NCI-H2171 treated with DMSO at 0.1 percent for 48 hours (cell line): ENCODE measurements at places on chromosomes 6 and 20.
A peak's percentile ranks its signal among the peaks of the same experiment; 100 is the strongest.

DNA sequence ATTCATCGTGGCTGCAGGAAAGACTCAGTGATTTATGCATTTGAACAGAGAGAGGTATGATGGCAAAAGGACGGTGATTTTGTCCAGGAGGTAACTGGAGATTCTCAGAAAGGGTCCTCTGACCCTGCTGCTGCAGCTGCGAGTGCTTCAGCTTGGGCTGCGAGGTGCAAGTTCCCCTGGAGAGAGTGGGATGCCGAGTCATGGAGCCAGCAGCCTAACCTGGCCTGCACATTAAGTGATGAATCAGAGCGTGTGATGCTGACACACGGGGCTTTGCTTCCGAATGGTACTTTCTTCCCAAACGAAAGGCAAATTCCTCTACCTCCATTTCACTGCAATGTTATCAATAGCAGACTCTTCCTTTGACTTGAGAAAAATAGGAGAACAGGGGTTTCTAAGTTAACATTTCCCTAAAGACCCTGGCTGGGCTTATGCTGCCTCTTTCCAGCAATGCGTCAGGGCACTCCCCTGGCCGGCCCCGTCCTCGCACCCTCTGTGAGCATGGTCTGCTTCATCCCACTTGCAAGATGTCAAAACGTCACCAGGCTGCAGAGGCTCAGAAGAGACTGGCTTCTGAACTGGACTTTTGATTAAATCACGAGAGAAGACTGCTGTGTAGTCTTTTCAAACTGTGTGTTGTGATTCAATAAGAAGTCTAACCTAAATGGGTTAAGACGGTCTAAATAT, 628.0 kb upstream of the AGPAT4 start:
- DNase-seq: no peak

GRCh38 chr6:34573567-34574183, 17.5 kb upstream of the SPDEF start:
- peak; percentile 56 for DNase-seq

DNA sequence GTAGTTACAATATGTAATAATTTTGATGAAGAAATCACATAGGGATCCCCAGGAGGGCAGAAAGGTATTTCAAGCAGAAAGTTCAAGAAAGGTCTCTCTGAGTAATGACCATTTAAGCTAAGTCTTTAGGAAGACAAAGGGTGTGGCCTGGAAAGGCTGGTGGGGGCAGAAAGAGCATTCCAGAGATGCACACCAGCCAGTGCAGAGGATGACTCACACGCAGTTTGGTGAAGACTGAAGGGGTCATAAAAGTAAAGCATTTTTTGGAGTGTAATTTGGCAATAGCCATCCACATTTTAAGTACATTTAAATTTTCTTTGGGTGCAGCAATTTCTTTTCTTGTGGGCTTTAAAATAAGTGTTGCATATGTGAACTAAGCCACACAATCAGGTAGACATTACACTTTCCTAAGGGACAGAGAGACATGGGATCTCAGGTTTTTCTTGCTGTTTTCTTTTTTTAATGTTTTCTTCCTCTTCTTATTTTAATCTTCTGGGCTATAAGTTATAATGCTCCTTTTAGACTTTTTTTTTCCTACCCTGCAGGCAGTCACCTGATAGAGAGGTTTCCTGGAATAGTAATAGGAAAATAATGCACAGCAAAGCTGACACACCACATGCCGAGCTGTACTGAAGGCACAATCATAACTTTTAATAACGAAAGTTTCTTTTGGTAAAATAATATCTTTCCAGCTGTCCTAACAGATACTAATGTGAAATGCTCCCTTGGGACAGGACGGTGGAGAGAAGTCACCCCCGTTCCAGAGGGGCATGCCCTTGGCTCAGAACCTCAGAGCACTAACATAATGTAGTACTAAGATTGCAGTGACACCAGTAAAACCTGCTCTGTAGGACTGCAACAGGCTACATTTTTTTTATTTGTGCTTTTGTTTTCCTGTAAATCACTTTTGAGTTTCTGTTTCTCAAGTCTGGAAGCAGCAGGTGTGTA, 49.6 kb upstream of the PTPRK start:
- peak; percentile 51 for DNase-seq

GRCh38 chr6:54093326-54093948, 17.8 kb upstream of the MLIP start:
- no peak for DNase-seq

DNA sequence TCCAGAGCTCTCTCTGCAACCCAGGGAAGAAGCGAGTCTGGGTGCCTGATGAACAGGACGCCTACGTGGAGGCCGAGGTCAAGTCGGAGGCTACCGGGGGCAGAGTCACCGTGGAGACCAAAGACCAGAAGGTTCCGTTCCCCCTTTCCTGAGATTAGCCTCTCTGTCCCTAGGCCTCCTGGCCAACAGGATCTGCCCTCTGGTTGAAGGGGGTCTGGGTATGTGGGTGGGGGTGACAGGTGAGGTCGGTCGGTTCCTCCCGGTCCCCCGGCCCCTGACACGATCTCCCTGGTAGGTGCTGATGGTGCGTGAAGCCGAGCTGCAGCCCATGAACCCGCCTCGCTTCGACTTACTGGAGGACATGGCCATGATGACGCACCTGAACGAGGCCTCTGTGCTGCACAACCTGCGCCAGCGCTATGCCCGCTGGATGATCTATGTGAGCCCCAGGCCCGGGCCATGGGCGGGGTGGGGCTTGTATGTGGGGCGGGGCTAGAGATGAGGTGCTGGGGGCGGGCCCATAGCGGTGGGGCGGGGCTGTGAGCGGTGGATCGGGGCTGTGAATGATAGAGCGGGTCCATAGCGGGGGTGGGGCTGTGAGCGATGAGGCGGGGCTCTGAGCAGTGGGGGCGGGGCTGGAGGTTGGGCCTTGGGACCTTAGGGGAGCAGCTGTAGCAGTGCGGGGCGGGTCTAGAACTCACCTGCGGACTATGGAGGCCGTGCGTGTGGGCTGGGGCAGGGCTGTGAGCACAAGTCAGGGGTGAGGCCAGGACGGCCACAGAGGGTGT, 23.9 kb downstream of the MYH7B start:
- DNase-seq: no peak

GRCh38 chr6:169263836-169264608, 10.4 kb upstream of the THBS2 start:
- no peak for DNase-seq

DNA sequence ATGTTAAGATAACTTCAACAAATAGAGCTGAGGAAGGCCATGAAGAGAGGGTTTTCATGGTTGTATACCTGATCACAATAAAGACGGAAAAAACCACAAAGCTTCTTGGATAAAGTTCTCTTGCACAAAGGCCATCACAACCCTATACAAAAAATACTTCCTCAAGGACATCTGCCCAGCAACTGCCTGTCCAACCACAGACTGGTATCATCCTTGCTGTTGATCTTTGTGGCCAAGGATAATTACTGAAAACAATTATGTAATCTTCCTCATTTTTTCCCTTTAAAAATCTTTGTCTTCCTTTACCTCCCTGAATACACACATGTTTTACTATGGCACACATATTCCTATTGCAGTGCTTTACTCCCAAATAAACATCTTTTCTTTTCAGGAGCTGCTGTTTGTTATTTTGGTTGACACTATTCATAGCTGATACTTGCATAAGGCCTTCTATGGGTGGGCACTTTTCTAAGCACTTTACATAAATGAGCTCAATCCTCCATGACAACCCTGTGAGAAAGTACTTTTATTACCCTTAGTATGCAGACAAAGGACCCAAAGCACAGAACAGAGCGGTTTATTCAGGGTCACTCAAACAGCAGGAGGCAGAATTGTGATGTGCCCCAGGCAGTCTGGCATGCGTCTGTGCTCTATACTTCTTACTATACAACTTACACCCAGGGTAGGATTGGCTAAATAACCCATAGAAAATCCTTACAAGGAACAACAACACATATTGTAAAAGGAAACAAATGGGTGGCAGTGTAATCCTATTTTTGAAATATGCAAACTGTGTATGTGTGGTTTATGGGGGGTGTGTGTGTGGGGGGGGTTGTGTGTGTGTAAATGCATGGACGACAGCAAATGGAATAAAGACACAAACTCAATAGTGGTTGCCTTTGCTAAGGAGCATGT, 35.1 kb downstream of the SNRNP48 start:
- no peak for DNase-seq
